ENCODE measurements at places on chromosomes 11 and 22.

DNA sequence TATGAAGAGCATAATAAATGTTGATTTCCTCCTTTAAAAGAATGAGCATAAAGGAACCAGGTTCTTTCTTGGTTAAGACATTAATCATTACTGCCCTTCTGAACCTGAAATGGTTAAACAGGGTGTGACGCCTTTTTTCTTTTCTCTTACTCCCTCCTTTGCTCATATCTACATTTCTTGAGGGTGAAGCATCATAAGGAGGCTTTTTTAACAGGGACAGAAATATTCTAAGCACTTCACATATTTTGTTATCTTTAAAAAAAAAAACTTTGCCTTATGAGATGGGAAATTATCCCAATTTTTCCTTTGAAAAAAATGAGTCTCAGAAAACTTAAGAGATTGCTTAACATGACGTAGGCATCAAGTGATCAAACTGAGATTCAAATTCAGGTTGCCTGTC lies 1036.3 kb upstream of the TENM4 start:
- DNase-seq, result no peak

GRCh38 chr11:6670202-6670830 lies 12.8 kb downstream of the MRPL17 start:
- DNase-seq, result no peak

- no peak for DNase-seq
Observed at GRCh38 chr11:93570759-93571413, 27.7 kb upstream of the SMCO4 start.

GRCh38 chr11:57597916-57598830 lies 688 bp downstream of the SERPING1 start:
- DNase-seq, result peak; percentile 42

- DNase-seq, result no peak
Observed at GRCh38 chr11:75191330-75191717, 40.4 kb downstream of the SLCO2B1 start.

- DNase-seq, result no peak
Observed at GRCh38 chr11:62142043-62142375, 18.2 kb downstream of the INCENP start.

DNA sequence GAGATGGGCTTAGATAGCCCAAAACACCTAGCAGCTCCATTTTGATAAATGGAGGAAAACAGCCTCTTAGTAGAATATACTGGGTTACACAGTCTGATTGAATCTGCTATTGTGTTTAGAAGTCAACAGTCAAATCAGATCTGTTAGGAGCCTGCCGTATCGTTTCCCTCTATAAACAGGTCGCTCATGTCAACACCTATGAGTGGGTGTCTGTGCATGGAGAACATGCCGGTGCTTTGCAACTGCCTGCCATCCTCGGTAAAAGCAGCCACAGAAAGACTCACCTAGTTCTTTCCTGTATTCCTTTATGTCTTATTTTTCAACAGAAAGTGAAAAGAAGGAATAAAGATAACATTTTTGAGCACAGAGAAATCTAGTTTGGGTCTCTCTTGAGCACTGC lies 99.4 kb downstream of the ETS1 start:
- DNase-seq, result no peak

DNA sequence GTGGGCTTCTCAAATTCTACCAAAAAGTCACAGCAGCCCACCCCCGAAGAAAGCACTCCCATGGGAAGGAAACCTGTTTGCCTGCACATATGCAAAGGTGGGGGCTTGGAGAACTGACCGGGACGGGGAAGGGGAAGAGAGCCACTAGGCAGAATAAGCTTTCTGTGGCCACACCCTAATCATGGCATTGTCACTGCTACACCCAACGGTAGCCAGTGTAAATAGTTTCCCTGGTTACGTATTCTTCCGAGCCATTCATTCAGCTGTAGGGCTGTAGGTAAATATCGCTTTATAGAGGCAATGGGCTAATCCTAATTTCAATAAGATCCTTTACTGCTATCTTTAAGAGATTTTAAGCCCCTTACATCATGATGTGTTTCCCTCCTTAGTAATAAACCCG lies 61.7 kb downstream of the PRDM11 start:
- no peak for DNase-seq

DNA sequence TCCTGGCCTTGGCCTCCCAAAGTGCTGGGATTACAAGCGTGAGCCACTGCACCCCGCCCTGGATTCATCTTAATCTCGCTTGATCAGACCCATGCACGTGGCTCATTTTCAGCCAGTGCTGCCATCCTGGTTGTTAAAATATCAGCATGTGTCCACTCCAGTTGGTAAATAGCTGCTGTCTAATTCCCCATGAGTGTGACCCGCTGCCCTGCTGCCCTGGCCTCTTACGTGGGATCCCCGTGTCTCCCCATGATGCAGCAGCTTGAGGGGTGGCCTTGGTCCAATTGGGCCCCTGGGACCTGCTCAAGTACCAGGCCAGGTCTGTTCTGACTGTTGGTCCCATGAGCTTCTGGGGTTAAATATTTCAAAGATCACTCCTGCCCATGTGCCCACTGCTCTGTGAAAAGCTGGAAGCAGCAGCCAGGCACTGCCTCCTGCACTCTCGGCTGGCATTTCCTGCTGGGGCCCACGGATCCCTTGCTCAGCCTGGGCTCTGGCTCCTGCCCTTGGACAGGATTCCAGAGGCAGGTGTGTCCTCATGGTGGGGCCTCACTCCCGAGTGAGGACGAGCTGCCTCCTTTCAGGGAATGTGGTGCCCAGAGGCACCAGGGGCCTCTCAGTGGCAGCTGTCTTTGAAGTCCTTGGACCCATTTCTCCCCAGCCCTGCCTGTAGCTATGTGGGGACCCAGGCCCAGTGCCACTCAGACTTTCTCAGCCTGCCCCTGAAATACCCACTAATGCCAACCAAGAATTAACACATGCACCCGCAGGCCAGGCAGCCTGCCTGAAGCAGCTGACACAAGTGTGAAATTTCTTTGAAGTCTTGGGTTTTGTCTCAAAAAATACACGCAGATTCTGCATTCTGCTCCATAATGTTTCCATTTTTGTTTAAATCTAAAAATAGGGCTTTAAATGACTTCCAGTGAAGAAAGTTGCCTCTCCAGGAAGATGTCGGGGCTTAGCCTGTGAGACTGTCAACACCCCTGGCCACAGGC lies 38.1 kb upstream of the PRDM11 start:
- DNase-seq, result no peak

DNA sequence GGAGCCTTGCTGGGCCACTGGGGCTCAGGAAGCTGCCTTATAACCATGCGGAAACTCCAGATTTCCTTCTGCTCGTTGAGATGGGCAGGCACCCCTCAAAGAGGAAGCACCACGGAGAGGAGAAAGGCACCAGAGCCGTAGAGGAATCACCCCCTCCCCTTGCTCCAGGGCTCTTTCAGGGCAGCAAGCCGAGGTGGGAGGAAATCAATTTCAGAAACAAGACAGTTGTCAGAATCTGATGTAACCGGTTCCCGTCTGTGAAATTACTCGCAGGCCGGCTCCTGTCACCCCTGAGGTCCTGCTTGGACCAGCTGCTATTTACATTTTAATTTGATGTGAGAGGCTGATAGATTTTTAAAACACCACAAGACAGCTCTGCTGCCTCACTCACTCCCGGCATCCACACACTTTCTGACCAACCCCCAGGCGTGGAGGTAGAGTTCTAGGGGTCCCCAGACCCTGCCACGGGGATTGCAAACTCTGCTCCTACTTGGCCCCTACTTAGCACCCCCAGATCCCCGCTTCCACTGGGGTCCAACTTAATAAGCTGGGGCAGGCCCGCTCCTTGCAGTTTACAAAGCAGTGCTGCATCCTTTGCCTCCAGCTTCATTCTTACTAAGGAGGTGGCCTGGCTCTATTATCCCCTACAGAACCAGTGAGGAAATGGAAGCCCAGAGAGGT lies 162.5 kb downstream of the CEP164 start:
- no peak for DNase-seq

DNA sequence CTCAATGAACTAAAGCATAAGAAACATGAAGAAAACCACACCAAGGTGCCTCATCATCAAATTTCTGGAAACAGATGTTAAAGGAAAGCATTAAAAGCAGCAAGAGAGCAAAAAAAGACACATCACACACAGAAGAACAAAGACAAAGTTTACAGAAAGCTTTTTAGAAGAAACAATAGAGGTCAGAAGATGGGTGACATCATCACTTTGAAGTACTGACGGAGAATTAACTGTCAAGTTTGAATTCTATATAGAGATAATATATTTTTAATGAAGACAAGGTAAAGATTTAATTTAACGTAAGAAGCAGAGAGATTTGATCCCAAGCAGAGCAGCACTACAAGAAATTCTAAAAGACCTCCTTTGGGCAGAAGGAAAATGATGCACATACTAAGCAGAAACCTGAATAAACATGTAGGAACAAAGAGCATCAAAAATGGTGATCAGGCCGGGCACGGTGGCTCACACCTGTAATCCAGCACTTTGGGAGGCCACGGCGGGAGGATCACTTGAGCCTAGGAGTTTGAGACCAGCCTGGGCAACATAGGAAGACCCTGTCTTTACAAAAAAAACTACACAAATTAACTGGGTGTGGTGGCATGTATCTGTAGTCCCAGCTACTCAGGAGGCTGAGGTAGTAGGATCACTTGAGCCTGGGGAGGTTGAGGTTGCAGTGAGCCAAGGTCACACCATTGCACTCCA lies 63.3 kb upstream of the RTL6 start:
- no peak for DNase-seq

- peak; percentile 44 for DNase-seq
Observed at GRCh38 chr11:7672960-7673723, at the start of gene CYB5R2. Gene CYB5R2 (minus strand): TSS chr11:7673500. CDS start chr11:7672825, 675 bp downstream.

GRCh38 chr11:79675081-79675480 lies 234.3 kb upstream of the TENM4 start:
- DNase-seq, result no peak

GRCh38 chr11:124739479-124740276 lies at the start of gene NRGN:
Gene NRGN (plus strand): TSS chr11:124739942. CDS start chr11:124740085, 143 bp downstream.
- DNase-seq, result peak; percentile 87

DNA sequence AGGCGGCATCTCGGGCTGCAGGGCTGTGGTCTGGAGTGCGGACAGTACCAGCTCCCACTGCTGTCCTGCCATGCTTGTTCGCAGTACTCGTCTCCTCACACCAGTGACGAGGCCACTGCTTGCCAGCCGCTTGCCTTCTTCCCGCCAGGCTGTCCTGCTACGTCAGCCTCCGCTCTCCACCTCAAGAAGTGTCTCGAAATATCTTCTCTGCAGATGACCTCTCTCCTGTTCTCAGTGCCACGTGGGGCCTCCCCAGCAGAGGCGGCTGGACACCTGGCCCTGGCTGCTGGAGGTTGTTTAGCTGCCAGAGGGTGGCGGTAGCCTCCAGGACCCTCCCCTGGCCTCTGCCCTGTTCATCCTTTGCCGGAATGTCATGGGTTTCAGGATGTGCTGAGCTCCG lies 3.1 kb upstream of the CCDC188 start:
- DNase-seq, result no peak

DNA sequence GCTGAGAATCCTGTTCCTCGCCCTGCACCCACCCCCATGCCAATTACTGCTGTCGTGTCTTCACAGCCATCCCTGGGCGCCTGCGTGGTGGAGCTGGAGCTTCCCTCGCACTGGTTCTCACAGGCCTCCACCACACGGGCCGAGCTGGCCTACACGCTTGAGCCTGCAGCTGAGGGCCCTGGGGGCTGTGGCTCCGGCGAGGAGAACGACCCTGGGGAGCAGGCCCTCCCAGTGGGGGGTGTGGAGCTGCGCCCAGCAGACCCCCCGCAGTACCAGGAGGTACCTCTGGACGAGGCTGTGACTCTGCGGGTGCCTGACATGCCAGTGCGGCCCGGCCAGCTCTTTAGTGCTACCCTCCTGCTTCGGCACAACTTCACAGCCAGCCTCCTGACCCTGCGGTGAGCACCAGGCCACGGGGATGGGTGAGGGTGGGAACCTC lies 4.3 kb downstream of the TMEM132A start:
- no peak for DNase-seq

- no peak for DNase-seq
Observed at GRCh38 chr11:22084056-22084455, 108.8 kb upstream of the ANO5 start.

GRCh38 chr22:44449061-44449682 lies 48.9 kb downstream of the RTL6 start:
- no peak for DNase-seq

DNA sequence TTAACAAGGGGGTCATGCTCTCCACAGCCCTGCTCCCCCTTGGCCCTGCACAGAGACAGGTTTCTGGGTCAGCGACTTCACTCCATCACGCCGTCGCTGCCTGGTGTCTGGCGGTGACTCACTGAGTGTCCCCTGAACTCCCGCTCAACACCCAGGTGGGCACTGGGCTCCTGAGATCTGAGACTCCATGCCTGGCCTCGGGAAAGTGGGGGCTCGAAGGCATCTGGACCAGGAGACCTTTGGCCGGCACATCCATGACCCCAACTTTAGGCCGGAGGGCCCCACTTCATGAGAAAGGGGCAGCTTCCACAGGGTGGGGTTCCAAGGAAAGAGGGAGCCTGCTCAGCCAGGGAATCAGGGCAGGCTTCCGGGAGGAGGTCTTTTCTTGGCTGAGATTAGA lies 79.3 kb upstream of the PRR5 start:
- DNase-seq, result no peak

GRCh38 chr11:34235591-34236071 lies 122.2 kb downstream of the ABTB2 start:
- DNase-seq, result no peak

- DNase-seq, result no peak
Observed at GRCh38 chr11:97033178-97033577, 643.4 kb downstream of the JRKL start.

DNA sequence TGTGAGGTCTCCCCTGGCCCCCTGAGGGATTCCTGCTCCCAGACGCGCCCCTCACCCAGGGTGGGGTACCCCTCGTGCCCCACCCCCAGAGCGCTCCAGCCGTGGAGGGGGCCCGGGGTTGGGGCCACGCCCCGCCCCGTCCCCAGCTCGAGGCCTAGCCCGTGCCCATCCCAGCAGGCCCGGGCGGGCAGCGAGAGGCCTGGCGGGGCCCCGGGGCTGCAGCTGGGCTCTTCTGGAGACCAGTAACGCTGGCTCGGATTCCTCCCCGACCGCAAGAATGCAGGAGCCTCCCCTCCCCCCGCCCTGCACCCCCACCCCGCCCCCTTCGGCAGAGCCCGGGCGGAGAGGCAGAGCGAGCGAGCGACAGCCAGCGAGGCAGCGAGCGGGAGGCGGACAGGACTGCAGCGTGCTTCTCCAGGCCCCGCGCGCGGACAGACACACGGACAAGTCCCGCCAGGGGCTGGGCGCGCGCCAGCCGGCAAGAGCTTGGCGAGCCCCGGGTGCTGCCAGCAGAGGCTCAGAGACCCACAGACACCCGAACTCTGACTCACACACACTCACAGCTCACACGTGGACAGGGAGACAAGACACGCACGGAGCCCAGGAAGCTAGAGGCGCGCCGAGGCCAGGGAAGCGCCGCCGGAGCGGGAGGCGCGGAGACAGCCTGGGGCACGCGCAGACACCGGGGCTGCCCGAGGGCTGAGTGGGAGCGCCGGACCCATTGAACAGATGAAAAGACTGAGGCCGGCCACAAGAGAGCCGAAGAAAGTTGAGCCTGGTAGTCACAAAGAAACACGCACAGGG lies 15.2 kb downstream of the BCL9L start:
- no peak for DNase-seq

- no peak for DNase-seq
Observed at GRCh38 chr11:115803073-115803740, 299.0 kb upstream of the CADM1 start.
